ENCODE measurements at places on chromosomes 2 and 18. TPM values are rescaled to one million over a fixed set of nuclear protein-coding genes. Genes with fewer than 3 reads are reported as not detected.

Gene RAB6D
- total RNA-seq, result not detected

GRCh38 chr2:1937066-1937465 lies 192.8 kb upstream of the PXDN start:
- H3K27me3 ChIP-seq, result no peaks in the 10 kb centered on the region
- H3K4me1 ChIP-seq, result no peaks in the 10 kb centered on the region
- DNase-seq, result no peak
- H3K36me3 ChIP-seq, result no peaks in the 10 kb centered on the region

DNA sequence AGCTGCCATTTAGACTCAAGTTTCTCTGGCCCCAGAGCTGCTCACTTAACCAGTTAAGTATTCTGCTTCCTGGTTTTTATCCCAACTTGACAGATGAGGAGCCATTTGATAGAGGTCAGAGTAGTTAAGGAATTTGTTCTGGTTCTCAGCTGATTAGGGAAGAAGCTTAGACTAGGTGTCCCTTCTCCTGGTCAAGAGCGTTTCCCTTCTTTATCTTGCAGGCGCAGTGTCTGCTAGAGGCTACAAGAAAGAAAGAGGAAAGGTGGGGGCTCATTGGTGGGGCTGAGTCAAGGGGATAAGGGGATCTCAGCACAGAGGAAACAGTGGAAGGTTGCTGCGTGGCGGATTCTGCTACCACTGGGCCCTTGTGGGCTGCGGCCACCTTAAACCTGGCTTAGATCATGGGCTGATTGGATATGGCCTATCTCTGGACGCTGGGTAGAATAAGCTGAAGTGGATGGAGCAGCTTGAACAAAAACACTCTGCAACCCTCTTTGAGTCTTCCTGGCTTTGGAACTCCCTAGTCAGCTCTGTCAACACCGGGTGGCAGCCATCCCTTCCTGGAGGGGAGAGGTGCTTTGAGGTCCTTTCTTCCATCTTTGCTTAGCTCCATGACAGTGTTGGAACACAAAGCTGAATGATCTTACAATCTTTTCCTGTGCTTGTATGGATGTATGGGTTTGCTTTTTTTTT lies 70.8 kb downstream of the QPCT start:
- no peaks in the 10 kb centered on the region for H3K27me3 ChIP-seq
- DNase-seq, result no peak
- no peak overlapping the region for H3K27ac ChIP-seq

Gene REG3A
- total RNA-seq, result not detected
